ENCODE measurements at places on chromosomes 4 and X. TPM values are rescaled to one million over a fixed set of nuclear protein-coding genes. Genes with fewer than 3 reads are reported as not detected.

- DNase-seq: no peak
Observed at GRCh38 chrX:48689208-48689920, 5.8 kb downstream of the WAS start.

VSIG4 gene
- not detected for total RNA-seq

DNA sequence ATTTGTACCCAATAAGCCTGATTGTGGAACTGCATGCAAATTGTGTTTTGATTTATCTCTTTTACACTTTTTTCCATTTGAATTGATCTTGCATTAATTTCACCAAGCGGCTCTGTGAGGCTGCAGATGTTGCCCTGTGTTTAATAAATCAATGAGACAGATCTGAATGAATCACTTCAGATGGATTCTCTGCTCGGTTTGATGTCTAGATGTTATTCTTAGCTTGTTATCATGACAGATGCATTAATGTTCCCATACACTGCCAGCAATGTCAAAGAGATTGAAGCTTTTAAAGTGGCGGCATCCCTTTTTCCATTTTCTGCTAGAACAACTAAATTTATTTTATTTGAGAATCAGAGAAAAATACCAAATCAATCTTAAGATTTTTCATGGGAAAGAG lies 6.3 kb downstream of the DACH2 start:
- DNase-seq: no peak

- no peak for DNase-seq
Observed at GRCh38 chrX:23136816-23137215, 137.1 kb downstream of the DDX53 start.

RASGEF1B gene
- total RNA-seq: 10.7 TPM

GRCh38 chr4:153530284-153530999 lies 64.3 kb downstream of the TMEM131L start:
- DNase-seq: no peak

FAM9C gene
- total RNA-seq: not detected

IL15 gene
- 8.8 TPM for total RNA-seq

All from endothelial cell (in vitro differentiated cells).